Jurkat, Clone E6-1 (cell line): ENCODE measurements at places on chromosomes 13 and 19.

DNA sequence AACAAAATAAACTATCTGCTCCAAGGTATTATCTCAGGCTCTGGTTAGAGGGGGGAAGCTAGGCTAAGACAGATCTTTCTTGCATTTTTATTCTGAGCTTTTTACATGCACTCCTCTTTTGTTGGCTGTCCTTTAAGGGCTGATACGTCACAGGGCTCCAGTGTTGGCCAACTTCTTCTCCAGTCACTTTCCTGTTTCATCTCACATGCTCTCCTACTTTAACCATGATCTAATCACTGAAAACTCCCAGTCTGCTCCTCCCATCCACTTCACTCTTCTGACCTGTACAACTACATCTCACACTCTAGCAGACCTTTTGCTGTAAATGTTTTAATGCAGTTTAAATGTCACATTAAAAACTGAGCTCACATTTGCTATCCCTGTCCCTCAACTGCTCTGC is 510.0 kb upstream of the KLF12 start:
- no peak for DNase-seq

- DNase-seq = no peak
Measured at GRCh38 chr13:79516595-79516994, 35.6 kb downstream of the NDFIP2 start.

- DNase-seq = no peak
Measured at GRCh38 chr13:111216166-111216960, 101.3 kb downstream of the ARHGEF7 start.

GRCh38 chr19:11323601-11324078 is 15.8 kb downstream of the RAB3D start:
- DNase-seq = no peak
